Midbrain (tissue), 1 donor: ENCODE measurements at places on chromosomes 6 and 20.

GRCh38 chr20:36969478-36970186 is 18.1 kb upstream of the SAMHD1 start:
- DNase-seq, result no peak

DNA sequence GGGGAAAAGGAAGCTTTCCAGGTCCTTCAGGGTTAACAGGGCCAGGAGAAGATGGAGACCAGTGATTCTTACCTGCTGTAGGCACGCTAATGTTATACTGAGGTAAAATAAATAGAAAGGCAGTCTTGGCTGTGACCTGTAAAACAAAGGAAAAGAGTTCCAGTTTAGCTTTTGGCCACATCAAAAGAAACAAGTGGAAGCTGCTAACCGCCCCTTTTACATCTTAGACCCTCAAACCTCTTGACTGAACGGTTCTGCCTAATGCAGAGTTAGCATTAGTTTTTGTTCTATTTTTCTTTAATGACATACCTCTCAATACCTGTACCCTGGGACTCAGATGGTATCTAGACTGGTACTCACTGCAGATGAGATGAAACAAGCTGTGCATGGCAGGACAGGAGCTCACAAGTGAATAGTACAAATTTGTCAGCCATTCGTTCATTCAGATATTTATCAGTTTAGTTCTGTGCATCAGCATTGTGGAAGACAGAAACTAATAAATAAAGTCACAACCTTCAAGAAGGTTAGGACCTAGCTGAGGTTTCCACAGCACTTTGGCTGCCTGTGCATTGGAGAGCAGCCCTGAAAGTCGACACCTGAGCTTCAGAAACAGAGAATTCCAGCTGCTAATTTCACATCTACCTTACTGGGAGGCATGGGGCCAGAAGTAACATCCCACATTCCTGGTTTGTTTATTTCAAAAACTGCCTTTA is 41.0 kb downstream of the TRAM2 start:
- DNase-seq, result no peak

GRCh38 chr6:144349690-144350527 is 64.8 kb downstream of the UTRN start:
- DNase-seq, result no peak

DNA sequence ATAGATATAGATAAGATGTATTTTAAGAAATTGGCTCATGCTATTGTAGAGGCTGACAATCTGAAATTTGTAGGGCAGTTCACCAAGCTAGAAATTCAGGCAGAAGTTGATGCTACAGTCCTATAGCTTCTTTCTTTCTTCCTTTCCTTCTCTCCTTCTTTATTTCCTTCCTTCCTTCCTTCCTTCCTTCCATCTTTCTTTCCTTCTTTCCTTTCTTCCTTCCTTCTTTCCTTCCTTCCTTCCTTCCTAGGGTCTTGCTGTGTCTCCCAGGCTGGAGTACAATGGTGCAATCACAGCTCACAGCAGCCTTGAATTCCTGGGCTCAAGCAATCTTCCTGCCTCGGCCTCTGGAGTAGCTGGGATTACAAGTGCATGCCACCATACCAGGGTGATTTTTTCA is 55.3 kb downstream of the TFAP2A start:
- no peak for DNase-seq

GRCh38 chr6:148112851-148113319 is 229.8 kb upstream of the SASH1 start:
- no peak for DNase-seq

- no peak for DNase-seq
These were observed 1.6 kb upstream of the HLA-DQA1 start for GRCh38 chr6:32635526-32636123.
